ENCODE measurements at places on chromosomes 4 and X. TPM values are rescaled to one million over a fixed set of nuclear protein-coding genes. Genes with fewer than 3 reads are reported as not detected.

DNA sequence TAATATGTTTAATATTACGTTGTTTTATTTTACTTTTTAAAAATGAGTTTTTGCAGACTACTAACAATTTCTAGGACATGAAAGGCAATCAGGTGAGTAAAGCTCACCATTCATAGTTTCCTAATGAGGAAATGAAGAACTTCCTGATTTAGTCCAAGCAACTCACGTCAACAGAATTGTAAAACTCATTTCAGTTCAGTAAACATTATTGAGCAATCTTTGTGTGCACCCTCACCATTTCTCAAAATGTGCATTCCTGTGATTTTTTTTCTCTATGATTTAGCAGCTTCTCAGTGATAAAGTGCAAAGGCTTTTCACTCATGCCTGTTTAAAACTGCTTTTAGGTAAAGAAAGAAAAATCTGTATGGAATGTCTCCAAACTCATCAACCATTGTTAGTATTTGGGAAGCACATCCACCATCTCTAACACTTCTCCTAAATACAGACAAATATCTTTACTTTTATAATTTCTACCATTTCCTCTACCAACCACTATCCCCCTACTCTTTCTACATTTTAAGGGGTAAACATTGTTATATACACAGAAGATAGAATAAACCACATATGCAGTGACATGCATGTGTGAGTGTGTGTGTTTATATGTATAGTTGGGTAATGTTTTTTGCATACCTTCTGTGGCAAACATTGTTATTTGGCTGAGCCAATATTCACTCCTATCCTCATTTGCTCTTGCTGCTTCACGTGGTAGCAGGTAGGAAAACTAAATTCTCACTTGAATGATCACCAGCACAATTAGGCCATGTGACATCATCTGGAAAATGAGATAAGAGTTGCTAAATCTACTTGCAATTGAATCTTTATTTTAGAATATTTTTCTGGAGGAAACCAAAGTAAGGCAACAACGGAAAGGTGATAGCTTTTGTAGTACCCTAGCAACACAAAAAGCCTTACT, 54.7 kb upstream of the PRDM8 start:
- H3K4me1 ChIP-seq = no peaks in the 10 kb centered on the region
- no peak overlapping the region for H3K27ac ChIP-seq
- DNase-seq = no peak
- no peaks in the 10 kb centered on the region for H3K36me3 ChIP-seq

DNA sequence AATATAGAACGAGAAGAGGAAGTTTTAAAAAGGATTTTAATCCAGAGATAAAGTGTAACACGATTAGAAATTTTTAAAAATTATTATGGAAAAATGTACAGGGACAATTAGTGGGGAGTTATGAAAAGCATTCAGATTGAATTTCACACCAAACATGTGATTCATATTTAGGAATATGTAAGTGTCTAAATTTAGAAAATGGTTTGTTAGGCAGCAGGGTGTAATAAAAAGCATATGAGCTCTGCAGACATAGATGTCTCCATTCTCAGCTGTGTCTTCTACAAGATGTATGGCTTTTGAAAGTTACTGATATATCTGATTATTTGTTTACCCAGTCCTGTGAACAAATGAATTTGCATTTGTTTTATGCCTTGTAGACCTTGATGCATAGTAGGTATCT, 638.9 kb upstream of the AGA start:
- no peak for DNase-seq
- no peaks in the 10 kb centered on the region for H3K27me3 ChIP-seq
- H3K36me3 ChIP-seq = no peaks in the 10 kb centered on the region
- no peaks in the 10 kb centered on the region for H3K4me1 ChIP-seq
- H3K4me3 ChIP-seq = no peak overlapping the region

The USP46 gene
- 24.1 TPM for total RNA-seq

The TMEM31 gene
- not detected for total RNA-seq

GRCh38 chrX:37746218-37746941, 33.5 kb upstream of the CYBB start:
- H3K4me1 ChIP-seq = no peaks in the 10 kb centered on the region
- no peak overlapping the region for H3K27ac ChIP-seq
- no peaks in the 10 kb centered on the region for H3K36me3 ChIP-seq
- H3K27me3 ChIP-seq = no peaks in the 10 kb centered on the region
- H3K4me3 ChIP-seq = no peak overlapping the region
- no peak for DNase-seq

DNA sequence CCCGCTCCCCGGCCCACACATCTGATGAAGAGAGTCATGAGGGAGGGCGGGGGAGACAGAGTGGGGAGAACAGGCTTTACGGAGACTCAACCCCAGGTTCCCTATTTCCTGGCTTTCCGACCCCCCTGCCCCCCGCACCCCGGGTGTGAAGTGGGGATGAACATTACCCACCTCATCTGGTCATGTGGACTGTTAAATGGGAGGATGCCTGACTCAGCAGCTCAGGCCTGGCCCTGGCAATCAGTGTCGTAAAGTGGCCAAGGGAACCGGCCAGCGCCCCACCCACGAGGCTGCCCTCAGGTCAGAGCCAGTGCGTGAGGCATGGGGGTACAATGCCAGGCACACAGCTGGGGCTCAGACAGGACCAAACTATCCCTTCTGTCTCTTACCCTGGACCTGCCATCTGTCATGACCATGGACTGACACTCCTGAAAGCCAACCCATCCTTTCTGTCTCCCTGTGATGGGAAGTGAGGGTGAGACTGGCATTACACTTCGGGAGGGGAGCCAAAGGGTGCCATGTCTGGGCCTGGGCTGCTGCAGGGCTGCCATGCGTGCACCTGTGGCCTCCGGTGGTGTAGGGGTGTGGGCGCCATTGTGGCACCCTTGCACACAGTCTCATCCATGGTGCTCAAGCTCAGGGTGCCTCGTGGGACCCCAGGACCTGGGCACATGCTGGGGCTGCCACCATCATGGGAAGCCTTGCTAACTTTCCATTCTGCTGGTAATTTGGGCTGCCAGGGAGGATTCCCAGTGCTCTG, 106.1 kb upstream of the PSAPL1 start:
- DNase-seq = no peak
- no peaks in the 10 kb centered on the region for H3K27me3 ChIP-seq
- H3K4me1 ChIP-seq = no peaks in the 10 kb centered on the region
- H3K27ac ChIP-seq = no peak overlapping the region
- H3K36me3 ChIP-seq = no peaks in the 10 kb centered on the region
- H3K4me3 ChIP-seq = no peak overlapping the region

The NUDT10 gene
- 2.7 TPM for total RNA-seq

GRCh38 chr4:7770224-7771050, 169.2 kb downstream of the AFAP1 start:
- H3K27ac ChIP-seq = no peak overlapping the region
- no peaks in the 10 kb centered on the region for H3K36me3 ChIP-seq
- no peak overlapping the region for H3K4me3 ChIP-seq
- peak; percentile 27 for DNase-seq

GRCh38 chr4:3311489-3312171, 18.8 kb downstream of the RGS12 start:
- no peaks in the 10 kb centered on the region for H3K27me3 ChIP-seq
- peak; percentile 26 for DNase-seq
- H3K4me3 ChIP-seq = no peak overlapping the region
- no peaks in the 10 kb centered on the region for H3K4me1 ChIP-seq
- no peaks in the 10 kb centered on the region for H3K36me3 ChIP-seq

DNA sequence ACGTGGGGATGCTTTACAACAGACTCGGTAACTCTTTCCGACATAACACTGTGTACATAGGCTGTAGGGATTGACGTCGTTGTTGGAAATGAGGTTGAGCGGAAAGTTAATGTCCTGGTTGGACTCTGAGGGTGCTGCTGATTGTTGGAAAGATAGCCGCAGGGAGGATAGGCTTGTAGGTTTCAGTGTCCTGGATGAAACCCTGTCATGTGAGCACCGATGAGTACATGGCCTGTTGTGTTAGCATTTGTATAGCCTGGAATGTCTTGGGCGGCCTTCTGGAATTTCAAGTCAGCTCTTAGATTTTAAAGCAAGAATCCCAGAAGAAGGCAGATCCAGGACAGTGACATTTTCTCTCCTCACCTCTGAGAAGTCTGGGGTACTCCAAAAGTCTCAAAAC, 63.3 kb downstream of the TBC1D14 start:
- H3K4me1 ChIP-seq = no peaks in the 10 kb centered on the region
- no peak overlapping the region for H3K27ac ChIP-seq
- no peaks in the 10 kb centered on the region for H3K27me3 ChIP-seq
- H3K36me3 ChIP-seq = peaks cover under 1% of the 10 kb centered on the region
- DNase-seq = no peak

- H3K27me3 ChIP-seq = no peaks in the 10 kb centered on the region
- no peak overlapping the region for H3K4me3 ChIP-seq
- H3K36me3 ChIP-seq = no peaks in the 10 kb centered on the region
- DNase-seq = no peak
- no peak overlapping the region for H3K27ac ChIP-seq
Measured at GRCh38 chr4:3732076-3733028, 33.8 kb upstream of the ADRA2C start.

DNA sequence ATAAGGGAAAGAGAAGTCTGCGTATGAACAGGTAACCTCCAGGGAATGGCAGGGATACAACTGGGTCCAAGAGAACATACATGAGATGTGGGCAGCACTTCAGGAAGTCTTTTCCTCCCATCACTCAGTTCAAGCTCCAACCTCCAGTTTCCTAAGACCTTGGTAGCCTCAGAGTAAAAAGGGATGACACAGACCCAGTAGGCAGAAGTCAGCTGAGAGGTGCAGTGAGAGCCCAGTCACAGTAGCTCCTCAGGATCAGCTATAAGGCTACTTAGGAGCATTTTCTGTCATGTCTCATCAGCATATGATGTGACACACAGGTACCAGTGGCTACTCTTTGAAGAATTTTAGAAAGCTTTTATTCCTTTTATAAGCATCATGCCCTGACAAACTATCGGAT, 12.5 kb upstream of the STS start:
- no peak overlapping the region for H3K27ac ChIP-seq
- no peak overlapping the region for H3K4me3 ChIP-seq
- DNase-seq = no peak
- H3K4me1 ChIP-seq = no peaks in the 10 kb centered on the region

DNA sequence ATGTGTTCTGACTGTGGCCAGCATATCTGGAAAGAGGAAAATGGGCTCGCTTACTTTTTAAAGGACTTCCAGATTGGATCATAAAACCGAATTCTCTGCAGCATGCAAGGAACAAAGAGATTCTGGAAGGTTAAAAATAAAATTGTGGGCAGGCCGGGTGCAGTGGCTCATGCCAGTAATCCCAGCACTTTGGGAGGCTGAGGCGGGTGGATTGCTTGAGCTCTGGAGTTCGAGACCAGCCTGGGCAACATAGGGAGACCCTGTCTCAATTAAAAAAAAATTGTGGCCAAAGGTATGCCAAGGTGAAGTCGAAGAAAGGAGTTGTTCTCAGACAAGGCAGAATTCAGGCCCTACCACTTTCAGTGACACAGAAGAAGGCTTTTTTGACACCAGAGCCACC, 37.8 kb downstream of the NELFA start:
- DNase-seq = peak; percentile 5
- no peaks in the 10 kb centered on the region for H3K27me3 ChIP-seq
- no peaks in the 10 kb centered on the region for H3K4me1 ChIP-seq
- no peak overlapping the region for H3K27ac ChIP-seq

GRCh38 chrX:10398215-10398614, 222.2 kb downstream of the MID1 start:
- H3K36me3 ChIP-seq = no peaks in the 10 kb centered on the region
- H3K27me3 ChIP-seq = no peaks in the 10 kb centered on the region
- no peak for DNase-seq
- no peak overlapping the region for H3K27ac ChIP-seq

GRCh38 chr4:118351851-118352827, 664 bp downstream of the PRSS12 start:
- H3K27ac ChIP-seq = no peak overlapping the region
- no peak overlapping the region for H3K4me3 ChIP-seq
- H3K36me3 ChIP-seq = no peaks in the 10 kb centered on the region
- peak; percentile 37 for DNase-seq
- H3K27me3 ChIP-seq = no peaks in the 10 kb centered on the region

- peaks cover 6% of the 10 kb centered on the region for H3K4me1 ChIP-seq
- no peak overlapping the region for H3K27ac ChIP-seq
- no peak for DNase-seq
Measured at GRCh38 chr4:77021614-77022089, 54.1 kb downstream of the CCNI start.

DNA sequence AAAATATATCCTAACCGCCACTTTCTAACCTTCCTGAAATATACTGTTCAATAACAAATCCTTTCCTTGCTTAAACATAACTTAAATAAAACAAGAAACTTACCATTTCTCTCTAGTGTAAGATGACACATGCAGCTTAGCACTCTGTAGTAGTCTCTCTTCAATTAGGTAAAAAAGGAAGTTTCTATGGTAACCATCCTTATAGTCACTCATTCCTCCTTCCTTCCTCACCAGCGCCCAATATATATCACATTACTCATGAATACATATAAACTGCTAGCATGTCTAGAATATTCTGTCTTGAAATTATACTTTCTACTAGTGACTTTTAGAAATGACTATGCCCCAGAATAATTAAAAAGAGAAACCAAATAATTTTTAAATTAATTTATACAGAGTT, 112.2 kb downstream of the SNCA start:
- no peaks in the 10 kb centered on the region for H3K36me3 ChIP-seq
- H3K4me1 ChIP-seq = no peaks in the 10 kb centered on the region
- H3K4me3 ChIP-seq = no peak overlapping the region
- H3K27ac ChIP-seq = no peak overlapping the region

DNA sequence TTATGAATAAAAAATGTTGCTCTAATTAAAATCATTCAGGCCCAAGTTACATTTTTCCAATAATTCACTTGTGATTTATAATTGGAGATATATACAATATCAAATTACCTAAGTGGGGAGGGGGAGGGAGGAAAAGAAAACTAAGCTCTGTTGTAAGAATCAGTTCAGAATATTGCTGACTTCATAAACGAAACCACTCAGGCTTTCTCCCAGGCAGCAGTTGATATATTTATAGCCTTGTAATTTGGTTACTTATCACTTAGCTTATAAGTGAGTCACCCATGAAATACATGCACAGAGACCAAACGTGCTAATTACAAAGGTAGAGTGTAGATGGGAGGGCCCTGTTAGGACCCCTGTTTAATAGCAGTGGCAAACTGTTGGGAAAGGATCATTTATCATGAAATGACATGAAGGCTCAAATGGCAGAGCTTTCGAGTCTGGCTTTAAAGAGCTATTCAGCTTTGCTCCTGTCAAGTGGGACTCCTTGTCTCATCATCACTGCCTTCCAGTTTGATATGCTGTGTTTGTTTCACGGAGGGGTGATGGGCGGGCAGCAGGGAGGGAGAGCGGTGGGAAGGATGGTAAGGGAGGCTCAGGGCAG, 105.6 kb upstream of the PGRMC2 start:
- DNase-seq = no peak
- H3K4me1 ChIP-seq = peaks cover 6% of the 10 kb centered on the region
- no peak overlapping the region for H3K27ac ChIP-seq
- H3K4me3 ChIP-seq = no peak overlapping the region
- H3K27me3 ChIP-seq = no peaks in the 10 kb centered on the region

- H3K4me3 ChIP-seq = no peak overlapping the region
- no peaks in the 10 kb centered on the region for H3K27me3 ChIP-seq
- H3K27ac ChIP-seq = no peak overlapping the region
- no peak for DNase-seq
- peaks cover 1% of the 10 kb centered on the region for H3K4me1 ChIP-seq
- H3K36me3 ChIP-seq = no peaks in the 10 kb centered on the region
Measured at GRCh38 chrX:154793084-154793795, 12.0 kb downstream of the MPP1 start.

All from aorta (tissue), 5 donors.